A673 (cell line): ENCODE measurements at places on chromosomes 4 and X. TPM values are rescaled to one million over a fixed set of nuclear protein-coding genes. Genes with fewer than 3 reads are reported as not detected.

Gene SH3D19
- total RNA-seq: 0.86 and 2.1 TPM in 2 replicates

DNA sequence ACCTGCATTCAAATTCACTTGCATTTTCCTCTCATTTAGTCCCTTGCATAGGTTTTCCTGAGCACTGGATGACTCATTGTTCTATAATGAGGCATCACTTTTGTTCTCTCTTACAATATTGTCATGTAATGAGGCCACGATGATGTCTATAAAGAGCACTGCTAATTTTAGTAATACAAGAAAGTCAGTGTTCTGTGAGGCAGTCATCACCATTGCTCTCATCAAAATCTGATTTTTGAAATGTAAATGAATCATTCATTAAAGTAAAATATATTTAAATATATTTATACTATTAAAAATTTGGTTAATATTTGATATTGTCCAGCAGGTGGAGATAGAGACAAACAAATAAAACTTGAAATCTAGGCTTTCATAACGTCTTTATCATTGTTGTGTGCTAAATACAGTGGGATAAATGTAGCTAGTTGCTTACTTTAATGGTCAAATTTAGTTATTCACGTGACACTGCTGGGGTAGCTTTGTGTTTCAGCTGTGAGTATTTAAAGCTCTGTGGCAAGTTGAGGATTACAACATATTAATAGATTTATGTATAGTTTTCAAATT is 15.4 kb downstream of the HMGB2 start:
- no peak overlapping the region for H3K27ac ChIP-seq
- peaks cover 20% of the 10 kb centered on the region for H3K4me1 ChIP-seq
- no peaks in the 10 kb centered on the region for H3K27me3 ChIP-seq
- peaks cover 15% of the 10 kb centered on the region for H3K36me3 ChIP-seq
- no peak overlapping the region for H3K4me3 ChIP-seq

- H3K4me3 ChIP-seq: no peak overlapping the region
- no peak overlapping the region for H3K27ac ChIP-seq
- no peak for DNase-seq
- no peaks in the 10 kb centered on the region for H3K27me3 ChIP-seq
Measured at GRCh38 chr4:62495032-62495431, 1294.9 kb downstream of the ADGRL3 start.

GRCh38 chr4:72205831-72206230 is 174.0 kb downstream of the NPFFR2 start:
- no peak overlapping the region for H3K4me3 ChIP-seq
- DNase-seq: no peak
- no peaks in the 10 kb centered on the region for H3K27me3 ChIP-seq
- H3K4me1 ChIP-seq: no peaks in the 10 kb centered on the region
- H3K36me3 ChIP-seq: no peaks in the 10 kb centered on the region

DNA sequence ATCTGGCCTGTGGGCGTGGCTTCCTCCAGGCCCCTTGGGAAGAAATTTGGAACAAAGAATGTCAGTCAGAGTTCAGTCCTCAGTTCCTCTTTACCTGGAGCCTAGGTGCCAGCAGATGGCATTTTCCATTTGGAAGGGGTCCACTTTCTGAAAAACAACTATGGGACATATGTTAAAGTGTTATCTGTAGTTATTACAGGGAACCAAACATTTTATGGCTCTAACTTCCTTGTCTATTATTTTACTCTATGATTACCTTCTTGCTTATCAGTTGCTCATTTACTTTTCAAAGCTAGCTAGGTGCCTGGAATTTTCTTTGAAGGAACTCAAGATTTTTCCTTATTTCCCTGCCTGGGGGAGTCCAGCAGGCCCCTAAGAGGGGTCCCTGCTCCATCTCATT is 159.8 kb upstream of the PUDP start:
- DNase-seq: no peak
- no peaks in the 10 kb centered on the region for H3K4me1 ChIP-seq
- no peak overlapping the region for H3K27ac ChIP-seq

Gene ADH1C
- not detected in 2 replicates for total RNA-seq

Gene FSTL5
- total RNA-seq: 0.15 and 0.28 TPM in 2 replicates

Gene MAGEC3
- not detected in 2 replicates for total RNA-seq

GRCh38 chrX:78384486-78384885 is 57.1 kb upstream of the CYSLTR1 start:
- H3K4me1 ChIP-seq: no peaks in the 10 kb centered on the region
- no peak for DNase-seq
- no peaks in the 10 kb centered on the region for H3K27me3 ChIP-seq
- H3K27ac ChIP-seq: no peak overlapping the region
- H3K4me3 ChIP-seq: no peak overlapping the region

Gene EVC2
- 5.6 and 6.0 TPM in 2 replicates for total RNA-seq

GRCh38 chrX:71000139-71000538 is 68.0 kb downstream of the SNX12 start:
- DNase-seq: no peak
- H3K27ac ChIP-seq: no peak overlapping the region
- H3K36me3 ChIP-seq: no peaks in the 10 kb centered on the region
- H3K4me3 ChIP-seq: no peak overlapping the region

- H3K36me3 ChIP-seq: no peaks in the 10 kb centered on the region
- H3K4me1 ChIP-seq: no peaks in the 10 kb centered on the region
- no peak overlapping the region for H3K4me3 ChIP-seq
- no peaks in the 10 kb centered on the region for H3K27me3 ChIP-seq
- DNase-seq: no peak
- no peak overlapping the region for H3K27ac ChIP-seq
Measured at GRCh38 chr4:24840362-24840761, 45.0 kb downstream of the SOD3 start.

Gene MAGEB6B
- total RNA-seq: not detected in 2 replicates

GRCh38 chr4:182749667-182750167 is 167.5 kb downstream of the DCTD start:
- no peaks in the 10 kb centered on the region for H3K4me1 ChIP-seq
- no peak overlapping the region for H3K27ac ChIP-seq
- no peaks in the 10 kb centered on the region for H3K36me3 ChIP-seq
- H3K27me3 ChIP-seq: no peaks in the 10 kb centered on the region
- DNase-seq: no peak

GRCh38 chr4:180150818-180151217 is 2092.4 kb upstream of the TENM3 start:
- H3K4me3 ChIP-seq: no peak overlapping the region
- H3K27me3 ChIP-seq: no peaks in the 10 kb centered on the region
- H3K36me3 ChIP-seq: no peaks in the 10 kb centered on the region
- H3K4me1 ChIP-seq: peaks cover 9% of the 10 kb centered on the region
- H3K27ac ChIP-seq: no peak overlapping the region

GRCh38 chr4:13481569-13481968 is 2.6 kb downstream of the RAB28 start:
- H3K27ac ChIP-seq: peak overlapping the region; percentile 24
- H3K4me3 ChIP-seq: peak overlapping the region; percentile 12
- no peaks in the 10 kb centered on the region for H3K27me3 ChIP-seq
- H3K36me3 ChIP-seq: no peaks in the 10 kb centered on the region
- H3K4me1 ChIP-seq: peaks cover 40% of the 10 kb centered on the region

GRCh38 chrX:12868747-12869146 is 1.9 kb downstream of the TLR7 start:
- H3K27me3 ChIP-seq: no peaks in the 10 kb centered on the region
- no peaks in the 10 kb centered on the region for H3K36me3 ChIP-seq
- no peak for DNase-seq
- H3K4me1 ChIP-seq: no peaks in the 10 kb centered on the region
- no peak overlapping the region for H3K4me3 ChIP-seq
- H3K27ac ChIP-seq: no peak overlapping the region

- H3K27me3 ChIP-seq: peaks cover 13% of the 10 kb centered on the region
- no peak for DNase-seq
- H3K4me3 ChIP-seq: no peak overlapping the region
- no peak overlapping the region for H3K27ac ChIP-seq
- no peaks in the 10 kb centered on the region for H3K36me3 ChIP-seq
Measured at GRCh38 chr4:186017801-186018200, 51.2 kb upstream of the TLR3 start.

- peak; percentile 5 for DNase-seq
- H3K4me3 ChIP-seq: no peak overlapping the region
- no peaks in the 10 kb centered on the region for H3K27me3 ChIP-seq
- no peaks in the 10 kb centered on the region for H3K4me1 ChIP-seq
- no peak overlapping the region for H3K27ac ChIP-seq
Measured at GRCh38 chr4:160019936-160020335, 917.1 kb downstream of the RAPGEF2 start.

DNA sequence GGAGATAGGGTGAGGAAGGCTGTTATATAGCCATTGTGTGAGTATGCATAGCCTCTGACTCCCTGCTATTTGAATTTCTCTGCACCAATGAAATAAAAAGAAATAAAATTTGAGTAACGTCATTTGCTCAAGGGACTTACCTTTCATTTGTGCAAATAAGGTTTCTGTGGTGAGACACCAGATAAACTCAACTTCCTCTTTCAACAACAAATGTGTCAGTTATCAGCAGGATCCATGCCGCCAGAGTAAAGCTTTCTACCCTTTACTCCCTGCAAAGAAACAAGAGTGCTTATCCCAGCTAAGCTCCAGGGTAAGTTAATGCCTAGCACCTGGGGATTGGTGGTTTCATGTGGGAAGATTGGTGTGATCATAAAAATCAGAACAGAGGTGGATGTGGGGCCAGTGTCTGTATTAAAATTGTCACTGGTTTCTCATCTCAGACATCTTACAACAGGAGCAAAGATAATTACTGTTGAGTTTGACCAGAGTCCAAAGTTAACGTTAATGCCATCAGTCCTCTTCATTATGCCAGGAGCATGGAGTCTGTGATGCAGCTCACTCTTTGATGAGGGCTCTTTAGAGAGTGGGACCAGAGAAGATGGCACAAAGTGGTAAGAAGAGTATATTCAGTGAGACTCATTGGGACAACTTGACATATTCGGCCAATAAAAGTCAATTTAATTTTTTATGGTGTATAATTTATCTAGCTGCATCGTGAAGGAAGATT is at the start of gene P2RY10:
Gene P2RY10 (plus strand): TSS at position 206 of the 727 bp plus-strand sequence. CDS start 15,130 bp downstream, outside the sequence.
- H3K27me3 ChIP-seq: no peaks in the 10 kb centered on the region
- no peak within 1 kb of the TSS for H3K4me3 ChIP-seq
- H3K4me1 ChIP-seq: no peaks in the 10 kb centered on the region
- no peak within 1 kb of the TSS for H3K27ac ChIP-seq
- no peak for DNase-seq

DNA sequence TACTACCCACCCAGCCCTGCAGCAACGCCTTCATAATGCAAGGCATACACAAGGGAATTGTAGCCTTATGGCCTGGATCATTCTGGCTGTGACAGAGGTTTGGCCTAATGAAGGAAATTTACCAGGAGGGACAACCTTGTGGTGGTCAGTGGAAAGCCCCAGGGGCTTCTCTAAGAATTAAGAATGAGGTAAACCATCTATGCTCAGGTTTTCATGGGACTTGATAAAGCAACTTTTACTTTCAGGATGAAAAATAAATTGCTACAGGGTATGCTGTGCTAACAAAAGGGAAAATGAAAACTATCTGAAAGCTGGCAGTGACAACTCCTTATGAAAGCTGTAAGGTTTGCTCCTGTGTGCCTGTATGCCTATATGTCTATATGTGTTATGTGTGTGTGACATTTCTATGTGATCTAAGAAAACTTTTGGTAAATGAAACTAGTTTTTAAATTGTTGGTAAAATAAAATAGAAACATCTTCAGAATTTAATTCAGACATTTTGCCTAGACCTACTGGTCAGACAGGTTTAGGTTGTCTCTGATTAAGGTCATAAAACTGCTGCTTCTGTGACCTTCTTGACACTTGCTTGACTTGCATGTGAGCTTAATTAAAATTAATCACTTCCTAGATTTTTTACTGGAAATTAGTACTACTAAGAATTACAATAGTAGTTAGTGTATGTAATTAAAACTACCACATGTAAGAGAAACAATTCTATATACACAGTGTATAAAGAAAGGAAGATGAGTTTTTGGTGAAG is 19.9 kb upstream of the TXK start:
- H3K4me3 ChIP-seq: no peak overlapping the region
- H3K4me1 ChIP-seq: peaks cover 18% of the 10 kb centered on the region
- no peak overlapping the region for H3K27ac ChIP-seq
- DNase-seq: no peak

DNA sequence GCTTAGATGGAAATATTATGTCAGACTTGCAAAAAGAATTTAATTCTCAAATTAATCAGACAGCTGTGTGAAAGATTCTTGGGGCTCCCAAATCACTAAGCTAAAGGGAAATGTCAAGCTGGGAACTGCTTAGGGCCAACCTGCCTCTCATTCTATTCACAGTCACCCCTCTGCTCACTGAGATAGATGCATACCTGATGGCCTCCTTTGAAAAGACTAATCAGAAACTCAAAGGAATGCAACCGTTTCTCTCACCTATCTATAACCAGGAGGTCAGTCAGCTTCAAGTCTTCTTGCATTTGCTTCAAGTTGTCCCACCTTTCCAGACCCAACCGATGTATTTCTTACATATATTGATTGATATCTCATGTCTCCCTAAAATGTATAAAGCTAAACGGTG is 882.7 kb downstream of the CENPC start:
- H3K27ac ChIP-seq: no peak overlapping the region
- H3K4me1 ChIP-seq: no peaks in the 10 kb centered on the region
- H3K36me3 ChIP-seq: no peaks in the 10 kb centered on the region
- DNase-seq: no peak
- H3K4me3 ChIP-seq: no peak overlapping the region

- peaks cover 4% of the 10 kb centered on the region for H3K27me3 ChIP-seq
- H3K4me1 ChIP-seq: no peaks in the 10 kb centered on the region
- H3K4me3 ChIP-seq: no peak overlapping the region
- H3K27ac ChIP-seq: no peak overlapping the region
Measured at GRCh38 chr4:76687746-76688448, 210.0 kb downstream of the SOWAHB start.

DNA sequence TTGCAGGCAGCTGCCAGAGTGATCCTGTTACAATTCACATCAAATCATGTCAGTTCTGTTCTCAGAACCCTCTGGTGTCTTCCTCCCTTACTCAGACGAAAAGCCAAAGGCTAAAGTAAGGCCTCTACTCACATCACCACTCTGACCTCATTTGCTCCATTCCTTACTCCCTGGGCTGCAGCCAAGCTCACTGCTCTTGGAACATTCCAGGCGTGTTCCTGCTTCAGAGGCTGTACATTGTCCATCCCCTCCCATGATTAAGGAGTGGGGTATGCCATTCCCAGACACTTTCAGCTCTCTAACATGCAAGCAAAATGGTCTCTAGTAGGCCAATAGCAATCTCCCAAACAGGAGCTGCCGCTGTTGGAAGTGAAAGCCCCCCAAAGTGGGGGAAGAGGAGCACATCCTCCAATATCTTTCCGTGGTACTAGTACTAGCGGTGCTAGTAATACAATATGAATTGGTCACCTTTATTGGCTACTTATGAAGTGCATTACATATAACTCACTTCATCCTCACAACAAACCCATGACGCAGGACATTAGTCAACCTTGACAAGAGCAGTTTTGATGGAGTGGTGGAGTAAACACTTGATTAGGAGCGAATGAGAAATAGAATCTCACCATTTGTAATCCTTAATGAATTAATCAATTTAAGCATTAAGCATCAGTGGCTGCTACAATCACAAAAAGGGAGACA is 15.0 kb downstream of the GAB3 start:
- H3K27me3 ChIP-seq: no peaks in the 10 kb centered on the region
- no peak overlapping the region for H3K4me3 ChIP-seq
- H3K36me3 ChIP-seq: no peaks in the 10 kb centered on the region
- no peak for DNase-seq

GRCh38 chrX:151825925-151826485 is 86.7 kb upstream of the MAGEA4 start:
- H3K27ac ChIP-seq: no peak overlapping the region
- peak; percentile 14 for DNase-seq
- no peak overlapping the region for H3K4me3 ChIP-seq
- H3K36me3 ChIP-seq: no peaks in the 10 kb centered on the region
- H3K27me3 ChIP-seq: no peaks in the 10 kb centered on the region
- no peaks in the 10 kb centered on the region for H3K4me1 ChIP-seq

Gene GPRASP1
- 3.2 and 3.7 TPM in 2 replicates for total RNA-seq

GRCh38 chr4:33924239-33924638 is 2320.1 kb downstream of the ARAP2 start:
- DNase-seq: no peak
- H3K4me1 ChIP-seq: no peaks in the 10 kb centered on the region
